ENCODE measurements at places on chromosomes 2 and 18.

- no peak for DNase-seq
These were observed 36.6 kb downstream of the PTCD3 start for GRCh38 chr2:86142436-86143257.

DNA sequence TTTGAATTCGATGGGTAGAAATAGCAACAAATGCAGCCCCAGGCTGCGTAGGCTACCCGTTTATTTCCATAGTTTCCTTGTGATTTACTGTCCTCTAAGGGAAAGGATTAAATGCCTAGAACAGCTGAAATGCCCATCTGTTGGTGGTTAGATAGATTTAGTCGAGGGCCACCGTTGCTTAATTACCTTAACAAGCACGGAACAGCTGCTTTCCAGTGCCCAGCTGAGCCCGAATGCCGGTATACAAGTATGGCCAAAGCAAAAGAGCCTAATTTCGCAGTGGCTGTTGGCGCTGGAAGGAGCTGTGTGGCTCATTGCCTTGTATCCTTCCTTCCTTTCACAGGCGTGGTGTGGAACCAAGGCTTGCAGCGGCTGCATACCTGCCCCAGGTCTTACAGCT is 109.1 kb downstream of the CABLES1 start:
- DNase-seq, result no peak

DNA sequence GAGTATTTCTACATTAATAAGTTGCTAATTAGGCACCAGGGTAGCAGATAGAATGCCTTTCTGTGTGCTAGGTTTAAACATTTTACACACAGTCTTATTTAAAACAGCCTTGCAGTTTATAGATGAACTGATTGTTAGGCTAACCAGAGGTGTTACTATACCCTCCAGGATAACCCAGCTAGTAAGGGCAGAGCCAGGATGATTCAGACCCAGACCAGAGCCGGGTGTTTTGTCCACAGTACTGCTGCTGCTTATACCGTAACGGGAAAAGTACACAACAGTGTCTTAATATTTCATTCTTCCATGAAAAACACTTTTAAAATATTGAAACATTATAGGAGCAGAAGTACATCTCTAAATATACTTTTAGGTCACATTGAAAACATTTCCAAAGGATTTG is 82.7 kb downstream of the MALT1 start:
- no peak for DNase-seq

GRCh38 chr2:161100211-161100895 is 59.9 kb upstream of the TANK start:
- DNase-seq, result no peak

DNA sequence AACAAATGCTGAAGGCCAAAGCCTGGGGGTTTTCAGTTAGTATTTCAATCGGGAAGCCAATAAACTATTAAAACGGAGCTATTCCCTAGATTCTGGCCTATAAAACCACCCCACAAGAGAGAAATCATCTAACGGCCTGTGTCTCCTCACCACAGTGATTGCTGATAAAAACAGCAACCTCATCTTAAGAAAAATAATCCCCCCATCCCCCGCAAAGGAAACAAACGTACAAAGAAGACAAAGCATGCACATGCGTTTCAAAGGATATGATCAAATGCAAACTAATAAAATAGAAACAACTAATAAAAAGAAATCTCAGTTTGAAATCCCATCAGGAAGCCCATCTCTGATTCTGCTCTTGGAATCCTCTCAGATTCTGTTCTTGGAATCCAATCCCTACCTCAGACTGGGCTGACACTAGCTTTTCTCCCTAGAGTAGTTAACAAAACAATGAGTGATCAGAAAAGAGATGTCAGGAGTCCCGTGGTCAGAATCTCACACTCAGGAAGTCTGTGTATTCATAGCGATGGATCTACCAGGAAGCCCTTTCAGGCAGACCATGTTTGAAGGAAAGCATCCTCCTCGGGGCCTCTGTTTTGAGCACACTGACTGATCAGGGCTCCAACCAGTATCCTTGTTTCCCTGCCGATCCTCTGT is 150.7 kb downstream of the THADA start:
- DNase-seq, result no peak

DNA sequence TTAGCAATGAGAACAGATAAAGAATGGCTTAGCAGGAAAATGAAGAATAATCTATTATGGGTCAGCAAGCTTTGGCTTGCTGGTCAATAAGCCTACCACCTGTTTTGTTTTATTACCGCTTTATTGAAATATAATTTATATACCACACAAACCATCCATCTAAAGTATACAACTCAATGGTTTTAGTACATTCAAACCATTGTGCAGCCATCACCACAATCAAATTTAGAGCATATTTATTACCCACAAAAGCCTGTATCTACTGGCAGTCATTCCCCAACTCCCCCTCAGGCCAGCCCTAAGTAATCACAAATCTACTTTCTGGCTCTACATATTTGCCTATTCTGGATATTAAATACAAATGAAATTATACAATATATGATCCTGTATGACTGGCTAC is 17.2 kb downstream of the PPP3R1 start:
- no peak for DNase-seq

DNA sequence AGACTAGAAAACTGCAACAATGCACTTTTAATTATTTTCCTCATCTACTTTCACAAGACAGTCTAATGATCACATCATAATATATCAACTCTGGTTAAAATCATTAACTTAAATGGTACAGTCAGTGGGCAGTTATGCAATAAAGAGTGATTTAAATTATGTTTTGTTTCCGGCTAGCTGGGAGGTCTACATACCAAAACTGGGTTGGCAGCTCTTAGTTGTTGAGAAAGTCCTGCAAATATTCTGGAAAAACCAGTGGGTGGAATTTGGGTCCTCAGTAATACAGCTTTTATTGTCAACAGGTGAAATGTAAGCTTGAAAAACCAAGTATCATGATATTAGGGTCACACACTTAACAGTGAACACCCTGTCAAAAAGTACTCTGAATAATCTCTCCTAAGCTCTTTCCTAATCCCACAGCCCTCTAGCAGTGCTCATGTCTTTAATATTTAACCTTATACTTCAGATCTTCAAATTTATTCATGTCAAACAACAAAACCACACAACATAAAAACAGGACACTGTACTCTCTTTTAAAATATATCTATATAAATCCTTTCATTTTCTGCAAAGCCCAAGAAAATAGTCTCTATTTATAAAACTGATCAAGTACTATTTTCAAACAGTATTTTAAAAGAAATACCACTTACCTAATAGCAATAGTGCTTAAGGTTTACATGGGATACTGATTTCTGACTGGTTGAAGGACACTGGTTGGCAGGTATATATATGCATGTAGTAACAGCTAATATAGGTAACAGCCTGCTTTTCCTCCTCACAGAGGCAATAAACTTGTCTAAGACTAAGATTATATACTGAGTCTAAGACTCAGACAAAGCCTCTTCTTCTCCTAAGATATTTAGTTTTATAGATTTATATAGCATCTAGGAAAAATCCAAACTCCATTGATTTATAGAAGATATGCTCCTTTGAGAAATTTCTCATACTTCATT is 103.8 kb downstream of the GAREM1 start:
- DNase-seq, result no peak

- no peak for DNase-seq
These were observed 131.4 kb upstream of the DNMT3A start for GRCh38 chr2:25473131-25473530.

Data from CD4-positive, alpha-beta T cell treated with Interleukin-6 at 100 ng/mL for 8 hours (primary cell).